ENCODE measurements at places on chromosomes 5 and 9.

- no peak for DNase-seq
Observed at GRCh38 chr5:135894789-135895188, 852 bp downstream of the IL9 start.

- no peak for DNase-seq
Observed at GRCh38 chr5:160108124-160108523, 11.1 kb downstream of the PWWP2A start.

GRCh38 chr5:37816883-37817282 is 23.0 kb downstream of the GDNF start:
- DNase-seq = no peak

DNA sequence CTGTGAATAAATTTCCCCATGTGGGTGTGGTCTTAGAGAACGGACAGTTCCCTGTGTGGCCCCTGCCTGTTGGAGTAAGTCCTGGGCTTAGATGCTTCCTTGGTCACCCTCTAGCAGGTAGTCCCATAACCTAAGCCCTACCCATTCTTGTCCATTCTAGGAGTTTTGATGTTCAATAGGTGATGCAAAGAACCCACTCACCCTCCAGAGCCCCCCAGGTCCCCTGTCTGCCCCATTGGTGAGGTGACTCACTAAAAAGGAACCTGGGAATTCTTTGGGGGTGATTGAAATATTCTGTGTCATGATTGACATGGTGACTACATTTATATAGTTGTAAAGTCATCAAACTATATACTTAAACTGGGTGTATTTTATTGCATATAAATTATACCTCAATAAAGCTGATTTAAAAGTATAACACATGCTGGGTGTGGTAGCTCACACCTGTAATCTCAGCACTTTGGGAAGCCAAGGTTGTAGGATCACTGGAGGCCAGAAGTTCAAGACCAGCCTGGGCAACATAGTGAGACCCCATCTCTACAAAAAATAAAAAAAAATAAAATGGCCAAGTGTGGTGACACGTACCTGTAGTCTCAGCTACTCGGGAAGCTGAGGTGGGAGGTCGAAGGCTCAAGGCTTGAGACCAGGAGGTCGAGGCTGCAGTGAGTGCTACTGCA is 20.8 kb upstream of the GTF3C5 start:
- DNase-seq = no peak

DNA sequence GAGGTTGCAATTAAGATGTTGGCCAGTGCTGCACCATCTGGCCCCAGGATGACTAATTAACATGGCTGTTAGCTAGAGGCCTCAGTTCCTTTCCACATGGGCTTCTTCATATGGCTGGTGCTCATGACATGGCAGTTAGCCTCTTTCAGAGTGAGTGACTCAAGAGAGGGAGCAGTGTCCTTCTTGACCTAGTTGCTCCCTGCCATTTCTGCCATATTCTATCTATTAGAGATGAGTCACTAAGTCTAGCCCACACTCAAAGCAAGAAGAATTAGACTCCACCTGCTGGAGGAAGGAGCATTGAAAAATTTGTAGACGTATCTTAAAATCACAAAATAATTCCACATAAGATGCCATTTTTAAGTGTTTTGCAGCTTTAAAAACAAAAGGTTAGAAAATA is 651.2 kb upstream of the CCNG1 start:
- no peak for DNase-seq

All from stimulated activated CD8-positive, alpha-beta memory T cell treated with anti-CD3 and anti-CD28 coated beads, Interleukin-4, amount 100 ng/mL, for 1 hour (primary cell).